Cerebellar nuclear complex (tissue), 1 donor: ENCODE measurements at places on chromosomes 4 and X.

DNA sequence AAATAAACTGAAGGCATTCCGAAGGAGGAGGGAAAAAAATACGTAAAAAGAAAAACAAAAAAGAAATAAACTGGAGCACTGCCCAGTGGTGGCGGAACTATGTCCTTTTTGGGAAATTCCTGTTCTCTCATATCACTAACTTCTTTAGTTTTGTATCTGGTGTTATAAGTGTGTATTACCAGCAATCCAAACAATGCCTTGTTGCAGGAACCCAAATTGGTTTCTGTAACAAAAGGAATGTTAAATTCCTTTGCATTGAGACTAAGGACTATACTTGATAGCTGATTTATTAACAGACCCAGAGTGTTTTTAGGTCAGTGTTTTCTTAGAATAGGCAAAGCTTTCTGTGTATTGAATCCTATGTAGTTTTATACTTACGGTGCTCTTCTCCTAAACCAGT is 6.6 kb downstream of the CCNG2 start:
- DNase-seq, result no peak

- no peak for DNase-seq
Observed at GRCh38 chr4:139274790-139275189, 5.2 kb downstream of the MGARP start.

- no peak for DNase-seq
Observed at GRCh38 chrX:1500701-1501624, 36.0 kb downstream of the P2RY8 start.

GRCh38 chr4:123599920-123600810 is 203.6 kb downstream of the SPRY1 start:
- DNase-seq, result no peak

- no peak for DNase-seq
Observed at GRCh38 chr4:127503111-127503510, 129.6 kb upstream of the INTU start.

DNA sequence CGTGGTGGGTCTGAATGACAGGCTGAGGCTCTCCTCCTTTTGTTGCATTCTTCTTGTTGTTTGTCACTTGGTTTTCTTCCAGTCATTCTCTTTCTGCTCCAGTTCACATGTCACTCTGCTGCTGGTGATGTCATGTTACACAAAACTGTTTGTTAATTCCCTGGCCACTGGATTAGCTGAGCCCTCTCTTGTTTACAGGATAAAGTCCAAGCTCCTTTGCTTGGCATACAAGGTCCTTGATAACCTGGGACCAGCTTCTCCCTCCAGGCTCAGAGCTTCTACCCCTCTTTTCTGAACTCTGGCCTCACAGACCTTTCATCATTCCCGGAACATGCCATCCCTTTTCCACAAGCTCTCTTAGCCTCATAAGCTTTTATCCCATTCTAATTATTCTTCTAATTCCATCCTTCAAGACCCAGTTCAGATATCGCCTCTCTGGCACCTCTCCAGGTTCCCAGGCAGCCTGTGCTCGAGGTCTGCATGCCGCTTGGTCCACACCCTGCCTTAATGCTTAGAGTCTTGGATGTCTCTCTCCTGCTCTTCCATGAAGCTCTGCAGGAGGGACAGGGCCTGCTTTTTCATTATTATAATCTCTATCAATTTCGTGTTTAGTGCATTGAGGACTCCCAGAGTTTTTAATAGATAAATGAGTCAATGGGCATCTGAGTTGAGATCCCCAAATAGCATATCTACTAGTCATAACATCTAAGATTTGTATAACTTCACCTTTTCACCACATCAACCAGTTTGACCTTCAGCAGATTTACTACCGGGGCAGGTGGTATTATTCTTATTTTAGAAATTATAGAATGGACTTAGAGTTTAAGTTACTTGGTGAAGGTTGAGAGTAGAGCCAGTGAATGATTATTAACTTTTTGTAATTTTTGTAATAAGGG is 98.7 kb downstream of the TMEM131L start:
- DNase-seq, result no peak

- no peak for DNase-seq
Observed at GRCh38 chr4:2441393-2442174, 22.8 kb downstream of the CFAP99 start.

- DNase-seq, result no peak
Observed at GRCh38 chr4:86916392-86916791, 18.4 kb upstream of the AFF1 start.

GRCh38 chrX:13380211-13380610 is 60.4 kb upstream of the ATXN3L start:
- no peak for DNase-seq

DNA sequence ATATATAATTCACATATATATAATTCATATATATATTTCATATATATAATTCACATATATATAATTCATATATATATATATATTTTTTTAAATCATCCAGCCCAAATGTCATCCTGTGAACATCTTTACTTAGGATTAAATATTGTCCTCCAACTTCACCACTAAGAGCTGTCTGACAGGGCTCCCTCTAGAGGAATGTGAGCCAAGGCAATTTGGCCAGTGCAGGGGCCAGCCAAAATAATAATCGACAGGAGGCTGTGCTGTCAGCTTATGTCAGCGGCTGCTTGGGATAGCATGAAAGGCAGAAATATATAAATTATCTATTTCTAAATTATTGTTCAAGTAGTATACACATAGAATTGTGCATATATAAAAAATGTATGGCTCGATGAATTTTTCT is 29.5 kb downstream of the EGFL6 start:
- DNase-seq, result no peak

DNA sequence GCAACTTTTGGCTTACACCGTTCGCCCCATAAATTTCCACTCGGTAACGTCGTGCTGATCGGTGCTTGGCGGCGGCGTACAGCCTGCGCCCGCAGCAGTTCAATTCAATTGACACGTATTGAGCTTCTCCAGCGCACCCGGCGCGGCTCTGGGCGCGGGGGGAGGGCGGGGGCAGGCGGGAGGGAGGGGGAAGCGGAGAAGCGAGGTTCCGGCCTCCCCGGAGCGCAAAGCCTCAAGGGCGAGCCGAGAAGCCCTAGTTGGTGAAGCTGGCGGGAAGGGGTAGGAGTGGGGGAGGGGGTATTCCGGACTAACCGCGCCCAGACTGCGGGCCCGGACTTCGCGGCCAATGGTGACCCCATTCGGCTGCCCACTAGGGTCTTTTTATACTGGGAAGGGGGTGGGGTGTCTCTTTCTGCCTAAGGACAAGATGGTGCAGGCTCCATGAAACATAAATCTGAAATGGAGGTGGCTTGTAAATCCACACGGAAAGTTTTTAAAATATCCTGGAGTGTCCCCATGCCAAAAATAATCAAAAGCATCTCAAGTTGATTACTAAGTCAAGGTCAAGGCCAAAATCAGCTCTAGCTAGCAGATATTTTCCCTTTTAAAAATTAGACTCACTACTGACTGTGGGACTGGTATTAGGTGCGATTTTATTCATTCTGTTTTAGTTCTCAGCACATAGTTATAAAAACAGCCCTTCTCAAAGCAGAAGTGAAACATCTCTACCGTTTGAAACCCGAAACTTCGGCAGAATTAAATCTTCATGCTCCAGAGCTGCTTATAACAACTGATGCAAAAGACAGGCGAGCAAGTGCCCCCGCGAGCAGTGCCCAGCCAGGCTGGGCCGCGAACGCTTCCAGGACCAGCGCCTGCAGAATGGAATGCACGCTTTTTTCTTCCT is 1.5 kb upstream of the BCOR start:
- DNase-seq, result no peak

DNA sequence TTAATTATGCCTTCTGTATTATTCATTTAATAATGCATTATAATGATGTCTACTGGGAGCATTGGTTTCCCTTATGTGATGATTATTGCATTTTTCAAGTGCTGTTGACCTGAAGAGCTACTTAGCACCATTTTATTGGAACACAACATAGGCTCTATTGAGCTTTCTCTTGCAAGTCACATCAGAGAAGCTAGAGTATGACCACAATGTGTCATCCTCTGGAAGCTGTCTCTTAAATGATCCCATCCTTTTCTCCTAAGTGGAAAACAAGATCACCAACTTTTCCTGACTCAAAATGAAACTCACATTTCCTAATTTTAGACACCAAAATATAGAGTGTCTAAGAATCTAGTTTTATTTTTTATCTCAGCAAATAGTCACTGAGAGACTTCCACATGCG is 1451.9 kb downstream of the PCDH7 start:
- no peak for DNase-seq

- no peak for DNase-seq
Observed at GRCh38 chr4:48112017-48112667, 21.9 kb downstream of the TXK start.

DNA sequence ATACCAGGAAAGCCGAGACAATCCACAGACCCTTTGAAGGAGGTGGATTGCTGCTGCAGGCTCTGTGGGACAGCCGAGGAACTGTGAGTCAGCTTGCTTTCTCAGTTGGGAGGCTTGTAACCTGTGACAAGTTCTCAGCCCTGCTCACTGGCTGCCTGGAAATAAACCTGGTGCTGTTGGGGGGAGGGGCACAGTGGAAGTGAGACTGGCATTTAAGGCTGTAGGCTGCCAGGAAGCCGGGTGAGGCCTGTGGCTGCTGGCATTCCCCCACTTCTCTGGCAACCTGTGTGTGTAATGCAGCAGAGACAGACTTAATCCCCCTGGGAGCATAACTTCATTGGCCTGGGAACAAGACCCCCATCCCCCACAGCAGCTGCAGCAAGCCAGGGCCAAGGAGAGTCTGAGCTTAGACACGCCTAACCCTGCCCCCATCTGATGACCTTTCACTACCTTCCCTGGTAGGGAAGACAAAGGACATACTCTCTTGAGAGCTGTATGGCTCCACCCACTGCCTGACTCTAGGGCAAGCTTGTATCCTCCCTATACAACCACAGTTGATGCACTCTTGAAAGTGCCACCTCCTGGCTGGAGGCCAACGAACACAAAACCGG is 64.1 kb downstream of the ALPK1 start:
- DNase-seq, result no peak

DNA sequence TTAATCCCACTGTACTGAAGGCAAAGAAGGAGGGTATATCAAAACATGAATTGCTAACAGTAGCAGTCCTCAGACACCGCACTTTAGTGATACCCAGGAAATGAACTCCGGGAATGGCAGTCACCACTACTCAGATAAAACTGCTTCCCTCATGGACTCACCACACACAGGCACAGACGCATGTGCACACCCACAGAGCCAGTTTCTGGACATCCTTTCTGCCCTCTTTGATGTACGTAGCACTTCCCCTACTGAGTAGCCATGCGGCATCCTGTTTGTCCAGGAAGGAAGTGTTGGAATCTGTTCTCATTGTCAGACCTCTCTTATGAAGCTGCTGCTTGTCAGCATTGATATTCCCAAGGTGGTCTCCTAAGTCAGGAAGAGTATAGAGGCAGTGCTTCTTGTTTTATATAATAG is 95.7 kb downstream of the DCLK2 start:
- no peak for DNase-seq

- no peak for DNase-seq
Observed at GRCh38 chrX:13144927-13145655, 100.7 kb upstream of the FAM9C start.

- DNase-seq, result no peak
Observed at GRCh38 chrX:13153796-13154195, 109.4 kb upstream of the FAM9C start.

GRCh38 chrX:1600406-1601050 is 9.1 kb downstream of the AKAP17A start:
- no peak for DNase-seq

DNA sequence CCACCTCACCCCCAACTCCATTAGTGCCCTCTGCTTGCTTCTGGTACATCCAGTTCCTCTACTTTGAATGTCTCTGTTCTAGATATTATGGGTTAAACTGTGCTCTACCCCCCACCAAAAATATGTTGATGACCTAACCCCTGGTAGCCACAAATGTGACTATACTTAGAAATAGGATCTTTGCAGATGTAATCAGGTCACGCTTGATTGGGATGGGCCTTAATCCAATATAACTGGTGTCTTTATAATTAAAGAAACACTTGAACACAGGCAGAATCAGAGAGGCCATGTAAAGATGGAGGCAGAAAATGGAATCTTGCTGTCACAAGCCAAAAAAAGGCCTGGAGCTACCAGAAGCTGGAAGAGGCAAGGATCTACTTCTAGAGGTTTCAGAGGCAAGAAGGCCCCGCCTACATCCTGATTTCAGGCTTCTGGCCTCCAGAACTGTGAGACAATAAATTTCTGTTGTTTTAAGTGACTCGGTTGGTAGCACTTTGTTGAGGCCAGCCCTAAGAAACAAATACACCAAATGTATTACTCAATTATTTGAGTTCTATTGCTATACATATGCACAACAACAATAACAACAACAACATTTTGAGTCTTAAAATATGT is 220.0 kb downstream of the PPP3CA start:
- DNase-seq, result no peak

DNA sequence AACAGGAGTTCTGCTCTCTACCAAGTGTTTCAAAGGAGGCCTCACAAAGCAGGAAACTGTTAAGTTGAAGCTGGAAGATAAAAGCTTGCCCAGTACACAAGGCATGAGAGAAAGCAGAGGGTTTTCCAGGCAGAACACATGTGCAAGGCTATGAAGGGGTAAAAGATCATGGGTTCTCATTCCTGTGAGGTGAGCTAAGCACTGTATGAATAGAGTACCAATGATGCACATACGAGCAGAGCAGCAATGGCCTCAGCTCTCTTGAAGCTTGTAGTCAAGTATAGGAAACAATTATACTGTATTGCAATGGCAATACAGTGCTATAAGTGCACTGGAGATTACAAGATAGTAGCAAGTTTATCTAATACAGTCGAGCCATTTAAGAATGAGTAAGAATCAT is 18.0 kb downstream of the TTC29 start:
- no peak for DNase-seq

- DNase-seq, result no peak
Observed at GRCh38 chr4:153156263-153156662, 48.0 kb upstream of the TRIM2 start.

DNA sequence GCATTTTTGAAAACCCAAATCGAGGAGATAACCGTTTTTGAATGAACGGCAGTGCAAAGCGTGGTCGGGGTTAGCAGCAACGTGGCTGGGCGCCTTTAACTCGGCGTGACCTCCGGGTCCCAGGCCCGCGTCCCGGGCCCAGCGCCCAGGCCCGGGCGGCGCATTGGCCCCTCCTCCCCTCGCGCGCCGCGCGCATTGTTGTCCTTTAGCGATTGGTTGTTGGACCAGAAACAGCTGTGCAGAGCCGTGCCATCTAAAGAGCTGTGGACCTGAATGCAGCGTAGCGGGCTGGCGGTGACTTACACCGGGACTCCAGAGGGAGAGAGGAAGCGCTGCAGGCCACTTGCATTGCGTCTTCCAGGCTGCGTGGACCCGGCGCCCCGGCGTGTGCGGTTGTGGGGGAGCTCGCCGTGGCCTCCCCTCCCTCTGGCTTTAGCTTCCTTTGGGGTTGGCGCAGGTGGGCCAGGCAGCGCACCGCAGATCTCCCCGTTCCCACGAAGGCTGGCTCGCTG is at the start of gene STOX2:
Gene STOX2, plus strand, starts transcription at position 227 of the 512 bp plus-strand sequence. CDS start 1,484 bp downstream, outside the sequence.
- DNase-seq, result peak; percentile 39

DNA sequence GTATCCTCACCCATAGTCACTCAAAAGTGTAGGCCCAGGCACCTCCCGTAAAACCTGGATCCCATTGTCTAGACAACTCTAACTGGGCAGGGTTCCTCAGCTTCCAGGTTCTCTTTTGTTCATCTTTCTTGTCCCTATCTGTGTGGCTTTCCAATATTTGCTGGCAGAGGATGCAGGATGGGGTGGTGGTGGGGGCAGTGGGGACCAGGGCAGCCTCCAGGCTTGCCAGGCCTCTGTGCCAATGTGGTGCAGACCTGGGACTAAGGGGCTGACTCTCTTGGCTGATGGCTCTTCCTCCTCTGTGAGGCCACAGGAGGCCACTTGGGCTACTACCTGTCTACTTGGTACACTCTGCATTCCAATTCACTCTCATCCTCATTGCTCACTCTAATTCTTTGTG is 76.4 kb downstream of the NBDY start:
- no peak for DNase-seq

- DNase-seq, result no peak
Observed at GRCh38 chr4:48178931-48179330, 44.9 kb upstream of the TXK start.
